ENCODE measurements at places on chromosomes 12 and 14.

DNA sequence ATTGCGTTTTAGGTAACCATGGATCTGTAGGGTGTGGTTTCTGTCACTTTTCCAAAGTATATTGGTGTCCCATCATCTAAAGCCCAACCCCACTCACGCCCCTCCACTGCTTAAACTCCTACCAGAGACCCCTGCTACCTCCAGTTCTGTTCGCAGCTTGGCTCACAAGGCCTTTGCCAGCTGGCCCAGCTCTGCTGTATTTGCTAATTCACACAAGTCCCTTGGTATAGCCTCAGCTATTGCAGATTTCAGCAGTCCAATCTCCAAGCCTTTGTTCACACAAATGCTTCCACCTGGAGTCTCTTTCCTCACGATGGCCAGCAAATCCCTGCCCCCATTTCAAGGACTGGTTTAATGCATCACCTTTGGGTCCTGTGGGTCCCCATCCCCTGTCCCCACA, 24.2 kb downstream of the ISCA2 start:
- no peak for DNase-seq

DNA sequence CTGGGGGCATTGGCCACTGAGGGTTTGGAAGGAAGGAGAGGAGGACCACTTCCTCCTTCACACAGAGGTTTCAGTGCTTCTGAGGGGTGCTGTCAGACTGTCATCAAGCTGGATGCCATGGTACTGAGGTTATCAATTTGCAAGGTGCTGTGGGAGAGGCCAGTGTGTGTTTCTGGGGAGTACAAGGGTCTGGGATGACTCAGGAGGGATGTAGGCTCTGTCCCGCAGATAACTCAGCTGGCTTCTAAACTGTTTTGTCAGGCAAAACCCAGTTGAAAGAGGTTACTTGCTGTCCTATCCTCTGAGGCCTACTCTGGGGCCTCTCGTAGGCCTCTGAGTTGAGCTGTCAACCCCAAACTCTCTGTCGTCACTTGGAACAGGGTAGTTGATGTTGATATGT, 22.8 kb downstream of the ADCK1 start:
- DNase-seq: no peak

DNA sequence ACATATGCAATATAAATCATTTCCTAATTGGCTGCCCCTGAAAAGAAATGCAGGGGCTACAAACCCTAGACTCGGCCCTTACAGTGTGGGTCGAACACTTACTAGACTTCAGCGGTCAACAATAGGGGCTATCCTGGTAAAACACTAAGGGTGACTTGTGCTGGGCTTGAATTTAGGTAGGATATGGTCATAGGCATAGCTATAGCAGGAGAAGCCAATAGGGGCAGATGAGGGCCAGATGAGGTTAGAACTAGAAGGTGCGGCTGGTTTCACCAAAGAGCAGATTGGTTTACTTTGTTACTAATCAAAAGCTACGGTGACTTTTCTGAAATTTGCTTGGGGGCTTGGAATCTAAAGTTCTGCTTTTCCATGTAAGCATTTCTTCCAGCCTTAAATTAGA, 282.3 kb upstream of the DIO2 start:
- no peak for DNase-seq

- DNase-seq: no peak
Observed at GRCh38 chr12:108955225-108955835, 65.5 kb downstream of the SVOP start.

DNA sequence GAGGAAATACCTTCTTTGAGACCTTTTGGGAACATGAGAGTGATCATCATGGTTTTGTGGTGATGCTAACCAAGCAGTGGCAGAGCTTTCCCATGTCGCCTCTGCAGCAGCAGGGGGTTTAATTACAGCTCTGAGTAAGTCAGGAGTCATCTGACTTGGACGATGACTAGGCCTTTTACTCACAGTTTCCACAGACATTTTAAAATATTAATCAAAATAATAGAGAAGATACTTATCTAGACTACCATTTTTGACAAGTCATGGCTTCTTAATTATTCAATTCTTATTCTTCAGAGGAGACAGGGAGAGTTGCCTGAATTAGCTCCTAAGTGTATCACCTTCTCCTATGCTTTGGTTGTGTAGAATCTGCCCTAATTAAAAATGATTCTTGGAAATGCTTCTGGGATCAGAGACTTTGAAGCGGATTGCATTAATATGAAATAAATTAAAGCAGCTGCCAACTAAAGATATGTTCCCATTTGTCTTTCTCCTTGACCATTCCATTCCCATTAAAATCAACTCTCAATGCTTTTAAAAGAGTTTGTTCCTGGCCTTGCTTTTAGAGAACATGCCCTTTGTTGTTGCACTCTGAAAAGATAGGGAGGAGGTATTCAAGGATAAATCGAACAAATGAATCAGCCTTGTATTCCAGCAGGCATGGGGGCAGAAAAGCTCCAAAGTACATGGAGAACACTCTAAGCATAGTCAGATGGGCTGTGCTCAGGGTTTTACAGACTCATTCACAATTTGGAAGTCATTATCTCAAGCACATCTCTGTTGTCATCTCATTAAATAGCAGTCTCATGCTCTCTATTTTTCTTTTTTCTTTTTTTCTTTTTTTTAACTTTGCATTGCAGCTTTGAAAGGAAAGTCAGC, 7.7 kb upstream of the IFNG-AS1 start:
- no peak for DNase-seq

- DNase-seq: no peak
Observed at GRCh38 chr14:89792489-89793366, 161.8 kb downstream of the EFCAB11 start.

DNA sequence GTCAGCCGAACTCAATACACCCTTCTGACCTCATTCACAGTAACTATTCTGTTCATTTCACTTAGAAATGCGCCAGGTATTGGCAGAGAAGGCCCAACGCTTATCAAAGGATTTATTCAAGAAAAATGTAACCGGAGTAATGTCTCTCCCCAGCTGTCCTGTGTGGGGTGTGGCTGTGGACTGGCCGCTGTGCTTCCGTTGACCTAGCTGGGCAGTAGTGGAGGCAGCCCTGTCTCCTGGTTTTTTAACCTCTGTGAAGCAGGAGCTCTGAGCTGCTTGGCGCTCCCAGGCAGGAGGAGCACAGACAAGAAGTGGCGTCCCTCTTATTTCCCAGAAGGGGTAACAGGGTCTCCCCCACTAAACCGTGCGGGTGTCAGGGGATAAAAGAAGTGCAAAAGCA, 85.2 kb downstream of the ESR2 start:
- DNase-seq: no peak

GRCh38 chr14:57390806-57391516, 575 bp downstream of the NAA30 start:
- peak; percentile 5 for DNase-seq

DNA sequence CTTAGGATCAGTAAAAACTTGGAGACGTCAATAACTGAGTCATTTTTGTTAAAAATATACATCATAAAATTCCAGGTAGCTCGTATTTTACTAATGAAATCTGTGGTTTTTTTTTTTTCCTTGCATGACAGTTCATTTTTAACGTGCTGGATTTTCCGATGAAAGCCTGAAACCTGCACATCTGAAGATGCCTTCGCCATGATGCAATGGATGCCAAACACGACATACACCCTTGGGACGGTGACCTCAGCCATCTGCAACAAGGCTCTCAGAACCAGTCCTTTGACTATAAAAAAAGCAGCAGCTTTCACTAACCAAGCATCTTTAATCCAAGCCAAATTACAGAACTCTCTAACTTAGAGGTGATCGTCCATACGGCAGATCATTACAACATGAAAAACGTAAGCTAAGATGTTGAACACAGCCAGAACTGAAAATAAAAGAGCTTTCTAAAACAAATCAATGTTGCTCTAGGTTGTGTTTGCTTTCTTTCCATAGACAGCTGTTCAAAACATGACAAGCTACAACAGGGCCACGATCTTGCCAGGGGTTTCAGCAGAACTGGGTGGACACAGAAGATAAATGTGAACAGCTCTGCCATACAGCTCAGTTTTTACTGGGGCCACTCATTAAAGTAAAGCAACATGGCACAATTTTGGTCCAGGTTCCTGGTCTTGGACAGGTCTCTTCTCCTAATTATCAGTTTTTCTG, 7.8 kb downstream of the NIN start:
- no peak for DNase-seq
